ENCODE measurements at places on chromosomes 3 and 15. TPM values are rescaled to one million over a fixed set of nuclear protein-coding genes. Genes with fewer than 3 reads are reported as not detected.

DNA sequence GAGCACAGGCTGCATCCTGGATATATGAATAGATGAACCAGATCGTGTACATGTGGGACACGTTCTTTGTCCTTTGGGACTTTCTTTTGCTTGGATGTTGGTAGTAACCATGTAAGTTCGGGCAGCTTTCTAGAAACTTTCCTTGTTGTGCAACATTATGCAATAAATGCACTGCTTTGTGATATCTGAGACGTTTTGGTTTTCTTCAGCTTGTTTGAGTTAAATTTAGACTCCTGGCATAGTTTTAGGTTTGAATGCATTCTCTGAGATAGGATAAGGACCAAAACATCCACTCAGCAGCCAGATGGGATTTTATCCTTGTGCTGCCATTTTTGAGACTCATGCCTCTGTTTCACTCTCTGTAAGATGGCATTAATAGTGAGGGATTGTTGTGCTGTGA, 158.9 kb downstream of the IGF1R start:
- no peak for ATAC-seq

Gene SLC9C1
- total RNA-seq: not detected

DNA sequence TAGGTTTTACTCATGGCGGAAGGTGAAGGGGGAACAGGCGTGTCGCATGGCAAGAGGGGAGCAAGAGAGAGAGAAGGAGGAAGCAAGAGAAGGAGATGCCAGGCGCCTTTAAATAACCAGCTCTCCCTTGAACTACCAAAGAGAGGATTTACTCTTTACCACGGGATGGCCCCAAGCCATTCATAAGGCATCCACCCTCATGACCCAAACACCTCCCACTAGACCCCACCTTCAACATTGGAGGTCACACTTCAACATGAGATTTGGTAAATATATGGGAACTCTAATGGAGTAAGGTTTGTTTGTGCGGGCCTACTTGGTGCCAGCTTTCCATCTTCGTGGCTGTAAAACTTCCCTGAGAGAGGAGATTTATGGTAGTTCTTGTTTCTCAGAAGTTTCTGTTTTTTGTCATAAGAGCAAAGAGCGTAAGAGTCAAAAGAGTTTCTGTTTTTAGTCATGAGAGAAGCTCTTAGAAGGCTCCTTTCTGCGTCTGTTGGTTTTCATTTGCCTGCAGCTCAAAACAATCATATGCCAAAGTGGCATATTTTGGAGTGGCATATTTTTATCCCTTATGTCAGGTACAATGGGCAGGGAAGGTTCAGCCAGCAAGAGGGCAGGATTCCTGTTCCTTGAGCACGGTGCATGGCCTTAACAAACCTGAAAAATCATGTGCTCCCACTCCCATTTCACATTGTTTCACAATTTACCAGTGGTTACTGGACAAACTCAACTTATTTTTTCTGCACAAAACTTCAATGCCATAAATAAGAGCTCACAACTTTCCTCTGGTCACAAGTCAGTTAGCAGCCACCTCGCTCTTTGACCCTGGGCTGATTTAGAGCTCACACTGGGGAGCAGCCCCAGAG, 12.5 kb downstream of the PML start:
- no peak for ATAC-seq

Gene ADCY5
- total RNA-seq: 2.7 TPM

- no peak for ATAC-seq
These were observed 64.7 kb downstream of the BFSP2 start for GRCh38 chr3:133464573-133464972.

DNA sequence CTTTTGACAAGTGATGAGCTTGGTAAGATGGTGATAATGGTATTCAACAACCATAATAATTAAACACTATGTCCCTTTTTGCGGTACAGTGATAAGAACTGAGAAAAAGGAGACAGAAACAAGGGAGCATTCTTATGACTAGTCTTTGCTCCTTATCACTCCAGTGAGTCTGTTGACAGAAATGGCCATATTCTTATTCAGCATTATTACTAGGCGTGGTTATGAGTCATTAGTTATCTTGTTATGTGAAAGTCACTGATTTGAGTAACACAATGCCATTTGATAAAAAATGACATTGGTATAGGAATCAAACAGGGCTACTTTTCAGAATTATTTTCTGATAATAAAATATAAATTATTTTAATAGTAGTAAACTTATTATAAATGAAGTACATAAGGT, 193.5 kb downstream of the C3orf38 start:
- ATAC-seq: no peak

DNA sequence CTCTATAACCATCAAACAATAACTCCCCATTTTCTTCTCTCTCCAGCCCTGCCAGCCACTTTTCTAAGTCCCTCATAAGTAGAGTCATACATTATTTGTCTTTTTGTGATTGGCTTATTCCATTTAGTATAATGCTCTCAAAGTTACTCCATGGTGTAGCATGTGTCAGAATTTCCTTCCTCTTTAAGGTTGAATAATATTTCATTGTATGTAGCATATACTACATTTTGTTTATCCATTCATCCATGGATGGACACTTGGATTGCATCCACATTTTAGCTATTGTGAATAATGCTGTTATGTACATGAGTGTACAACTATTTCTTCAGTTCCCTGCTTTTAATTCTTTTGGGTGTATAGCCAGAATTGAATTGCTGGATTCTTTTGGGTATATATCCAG, 138.4 kb downstream of the ATG7 start:
- no peak for ATAC-seq

DNA sequence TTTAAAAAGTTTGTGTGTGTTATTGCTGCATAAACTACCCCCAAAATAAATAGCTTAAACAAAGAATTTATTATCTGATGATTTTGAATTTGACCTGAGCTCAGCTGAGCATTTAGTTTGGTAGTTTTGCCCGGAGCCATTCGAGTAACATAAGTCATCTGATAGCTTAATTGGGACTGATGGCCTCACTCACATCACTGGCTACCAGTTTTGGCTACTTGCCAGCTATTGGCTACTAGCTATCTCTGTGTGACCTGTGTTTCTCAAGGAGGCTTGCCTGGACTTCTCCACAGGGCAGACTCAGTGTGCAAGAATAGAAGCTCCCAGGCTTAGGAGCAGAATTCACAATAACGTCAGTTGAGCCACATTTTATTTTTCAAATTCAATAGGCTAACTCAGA, 9.0 kb downstream of the CNTN3 start:
- no peak for ATAC-seq

GRCh38 chr15:45106002-45106790, 7.8 kb downstream of the DUOX2 start:
- no peak for ATAC-seq

Gene CLCN2
- 3.4 TPM for total RNA-seq

Gene MST1R
- 14.1 TPM for total RNA-seq

GRCh38 chr15:96767703-96768434, 437.4 kb downstream of the NR2F2 start:
- no peak for ATAC-seq

Gene LRRC49
- 2.7 TPM for total RNA-seq

Gene FOXB1
- not detected for total RNA-seq

- ATAC-seq: no peak
These were observed 111.2 kb upstream of the STT3B start for GRCh38 chr3:31421314-31422048.

DNA sequence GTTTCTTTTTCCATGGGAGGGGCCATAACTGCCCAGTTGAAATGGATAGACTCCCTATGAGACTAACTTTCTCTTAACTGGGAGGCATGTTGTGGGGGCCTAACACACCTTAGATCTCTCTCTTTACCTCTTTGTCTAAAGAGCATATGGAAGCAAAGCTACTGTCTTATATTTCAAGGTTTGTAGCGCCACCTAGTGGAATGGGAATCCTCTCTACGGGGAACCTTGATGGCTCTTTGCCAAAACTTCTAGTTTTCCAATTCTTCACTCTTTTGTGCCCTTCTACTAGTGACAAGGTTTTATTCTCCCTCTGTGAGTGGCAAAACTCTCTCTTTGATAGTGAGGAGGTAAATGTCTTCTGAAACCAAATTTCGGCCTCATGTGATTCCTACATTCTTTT, 1030.4 kb upstream of the CADM2 start:
- peak; percentile 29 for ATAC-seq

GRCh38 chr15:78154955-78155354, 5.8 kb downstream of the IDH3A start:
- ATAC-seq: no peak

Gene IGSF11
- total RNA-seq: 0.32 TPM

DNA sequence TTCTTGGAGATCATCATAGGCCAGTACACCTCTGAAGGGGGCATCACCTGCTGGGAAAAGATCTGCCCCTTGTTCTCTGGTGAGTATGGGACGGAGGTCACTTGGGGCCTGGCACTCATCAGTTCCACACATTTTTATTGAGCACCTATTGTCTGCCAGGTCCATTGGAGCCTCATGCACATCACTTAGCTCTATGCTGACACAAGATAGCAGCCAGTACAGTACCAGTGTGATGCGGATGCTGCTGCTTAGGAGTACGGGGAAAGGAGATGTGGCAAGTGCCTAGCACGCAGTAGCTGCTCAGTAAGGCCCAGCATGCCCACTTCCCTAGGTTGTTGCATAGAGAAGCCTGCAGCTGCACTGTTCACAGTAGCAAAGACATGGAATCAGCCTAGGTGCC, 43.4 kb downstream of the SLC6A6 start:
- ATAC-seq: no peak

DNA sequence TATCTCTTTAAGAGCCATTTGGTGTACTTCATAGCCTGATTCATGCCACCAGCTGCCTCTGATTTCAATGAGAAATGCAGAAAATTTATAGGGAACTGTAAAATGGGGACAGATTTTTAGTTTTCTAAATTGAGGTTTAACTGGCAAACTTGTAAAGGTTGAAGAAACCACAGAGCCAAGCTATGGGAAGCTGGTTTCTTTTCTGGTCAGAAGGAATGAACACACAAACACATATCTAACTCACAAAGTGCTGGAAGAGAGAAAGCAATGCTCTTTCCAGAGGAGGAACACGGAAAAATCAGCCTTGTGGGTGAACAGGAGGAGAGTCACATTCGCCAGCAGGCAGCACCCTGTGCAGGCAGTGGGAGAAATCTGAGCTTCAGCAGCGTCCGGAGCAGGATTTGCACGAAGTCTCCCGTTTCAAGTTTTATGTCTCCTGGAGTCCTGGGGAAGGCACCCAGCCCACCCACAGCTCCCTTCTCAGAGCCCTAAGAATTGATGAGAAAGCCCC, 481 bp downstream of the MASP1 start:
- ATAC-seq: no peak

Gene PIERCE2
- total RNA-seq: not detected

- ATAC-seq: peak; percentile 59
These were observed 235.5 kb downstream of the OPA1 start for GRCh38 chr3:193828477-193828876.

Gene SAXO2
- 0.80 TPM for total RNA-seq

Gene KBTBD12
- not detected for total RNA-seq

Gene MEIS2
- 10.3 TPM for total RNA-seq

DNA sequence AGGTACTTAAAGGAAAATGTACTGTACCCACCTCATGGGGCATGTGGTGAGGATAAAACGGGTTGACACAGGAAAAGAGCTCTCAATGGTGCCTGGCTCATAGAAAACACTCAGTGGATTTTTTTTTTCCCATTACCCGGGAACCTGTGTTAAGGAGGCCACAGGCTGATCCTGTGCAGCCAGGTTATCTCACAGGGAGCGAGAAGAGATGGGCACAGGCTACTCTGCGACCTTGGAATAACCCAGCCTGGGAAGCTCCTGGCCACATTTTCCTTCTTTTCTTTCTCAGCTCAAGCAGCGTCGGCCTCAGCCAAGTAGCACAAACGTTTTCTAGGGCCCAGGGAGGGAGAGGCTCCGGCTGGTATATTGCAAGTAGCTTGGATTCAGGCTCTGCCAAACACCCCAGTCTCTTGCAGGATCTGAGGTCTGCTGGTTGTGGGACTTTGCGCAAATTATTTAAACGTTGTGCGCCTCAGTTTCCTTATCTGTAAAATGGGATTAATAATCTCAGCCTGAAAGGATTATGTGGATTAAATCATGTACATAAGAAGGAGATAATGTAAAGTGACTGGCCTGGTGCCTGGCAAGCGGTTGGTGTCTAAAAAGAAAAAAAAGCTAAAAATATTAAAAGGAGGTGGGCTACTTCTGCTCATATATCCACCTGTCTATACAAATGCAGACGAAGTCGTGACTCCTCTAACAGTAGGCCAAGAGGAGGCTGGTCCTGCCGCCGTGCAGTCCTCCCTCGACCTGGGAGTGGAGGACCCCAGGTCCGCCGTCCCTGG, 2.2 kb downstream of the FURIN start:
- ATAC-seq: no peak

GRCh38 chr15:101115786-101116680, 135.8 kb downstream of the CHSY1 start:
- ATAC-seq: no peak

DNA sequence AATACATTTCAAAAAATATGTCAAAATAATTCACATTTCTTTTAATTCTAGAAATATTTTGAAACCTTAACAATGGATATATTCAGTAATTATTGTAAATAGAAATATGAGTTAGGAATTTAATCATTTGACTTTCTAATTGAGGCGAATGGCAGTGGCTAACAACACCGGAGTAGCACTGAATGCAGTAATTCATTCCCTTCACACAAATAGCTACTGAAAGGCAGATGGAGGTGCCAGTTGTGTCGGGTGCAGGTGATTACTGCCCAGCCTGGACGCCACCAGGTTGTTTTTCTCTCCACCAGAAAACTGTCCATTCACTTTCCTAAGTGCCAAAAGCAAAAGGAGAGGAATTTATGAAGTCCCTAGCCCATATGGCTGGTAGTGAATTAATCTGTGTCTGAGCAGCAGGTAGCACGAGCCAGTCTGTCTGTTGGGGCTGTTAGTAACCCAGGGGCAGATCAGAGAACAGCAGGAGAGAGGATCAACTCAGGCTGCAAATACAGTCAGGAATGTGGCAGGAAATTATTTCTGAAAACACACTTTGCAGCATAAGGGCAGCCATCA, 79.3 kb upstream of the GMNC start:
- no peak for ATAC-seq

Gene TPM1
- total RNA-seq: 28.3 TPM

Gene SEMA7A
- 4.0 TPM for total RNA-seq

Gene NCKIPSD
- 12.6 TPM for total RNA-seq

Gene ZNF502
- total RNA-seq: 1.7 TPM
